Karpas-422 (cell line): ENCODE measurements at places on chromosomes 11 and 22. TPM values are rescaled to one million over a fixed set of nuclear protein-coding genes. Genes with fewer than 3 reads are reported as not detected.

The OR51L1 gene
- total RNA-seq: not detected in 2 replicates

The SERPIND1 gene
- total RNA-seq: not detected in 2 replicates

The SLN gene
- not detected in 2 replicates for total RNA-seq

The FGF19 gene
- total RNA-seq: not detected in 2 replicates

The APOL5 gene
- total RNA-seq: not detected in 2 replicates

The MUC5AC gene
- not detected in 2 replicates for total RNA-seq

The BAIAP2L2 gene
- 0.22 and 0.43 TPM in 2 replicates for total RNA-seq

The DDTL gene
- 5.2 and 6.0 TPM in 2 replicates for total RNA-seq

The OR52A1 gene
- not detected in 2 replicates for total RNA-seq

The SYT9 gene
- total RNA-seq: not detected in 2 replicates
